Activated CD8-positive, alpha-beta memory T cell treated with anti-CD3 and anti-CD28 coated beads, Interleukin-2, amount 50 U/mL, for 48 hours (primary cell): ENCODE measurements at places on chromosomes 7 and 10.

- DNase-seq, result no peak
Measured at GRCh38 chr10:17410907-17411306, 43.5 kb downstream of the ST8SIA6 start.

DNA sequence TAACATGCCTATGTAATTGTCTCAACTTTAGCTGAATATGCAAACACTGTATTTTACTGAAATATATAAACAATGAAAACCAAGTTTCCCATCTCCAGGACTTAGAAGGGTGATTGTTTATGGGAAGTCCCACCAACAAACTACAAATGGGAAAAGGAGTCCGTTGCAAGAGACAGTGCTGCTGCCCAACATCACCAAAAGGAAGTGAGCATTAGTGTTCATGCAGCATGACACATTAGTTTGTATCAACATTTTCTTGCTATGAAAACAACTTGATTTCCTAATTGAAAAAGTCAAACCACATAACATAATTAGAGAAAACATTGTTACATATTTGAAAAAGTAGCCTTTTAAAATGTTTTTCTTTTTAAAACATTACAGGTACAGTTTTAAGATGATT, 138.5 kb downstream of the ZNF438 start:
- DNase-seq, result no peak

GRCh38 chr7:69435711-69436110, 162.6 kb upstream of the AUTS2 start:
- DNase-seq, result no peak

DNA sequence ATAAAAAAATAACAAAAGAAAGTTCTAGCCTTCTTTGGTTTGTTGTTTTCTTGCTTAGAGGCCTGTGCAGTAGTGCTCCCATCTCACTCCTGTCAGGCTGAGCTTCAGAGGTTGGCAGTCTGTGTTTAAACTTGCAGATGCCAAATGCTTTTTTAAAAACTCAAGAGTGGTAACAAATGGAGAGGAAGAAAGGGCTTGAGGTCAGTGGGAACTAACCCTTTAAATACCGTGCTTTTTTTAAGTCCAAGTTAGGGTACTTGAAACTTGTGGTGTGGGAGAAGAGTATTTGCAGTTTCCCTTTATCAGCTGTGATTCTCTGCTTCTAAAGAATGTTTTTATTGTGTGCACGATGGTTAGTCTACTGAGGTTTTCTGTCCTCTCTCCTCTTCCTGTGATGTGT, 29.4 kb downstream of the ZRANB1 start:
- no peak for DNase-seq

DNA sequence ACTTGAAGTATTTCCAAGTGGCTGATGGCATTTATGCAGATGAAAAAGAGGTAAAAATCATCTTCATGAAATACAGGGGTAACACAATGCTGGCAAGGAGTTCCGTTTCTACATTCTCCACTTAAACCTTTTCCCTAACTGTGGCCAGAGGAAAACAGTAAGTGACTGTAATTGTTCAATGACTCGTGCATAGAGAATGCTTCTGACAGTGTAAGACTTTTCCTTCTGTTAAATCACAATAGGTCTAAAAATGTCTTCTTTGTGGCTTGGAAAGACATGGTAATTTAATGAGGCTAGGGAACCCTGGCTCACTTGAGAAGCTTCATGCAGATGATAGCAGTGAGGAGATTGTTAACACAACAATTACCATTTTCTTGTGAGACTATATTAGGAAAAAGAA, 50.3 kb upstream of the RSU1 start:
- no peak for DNase-seq

DNA sequence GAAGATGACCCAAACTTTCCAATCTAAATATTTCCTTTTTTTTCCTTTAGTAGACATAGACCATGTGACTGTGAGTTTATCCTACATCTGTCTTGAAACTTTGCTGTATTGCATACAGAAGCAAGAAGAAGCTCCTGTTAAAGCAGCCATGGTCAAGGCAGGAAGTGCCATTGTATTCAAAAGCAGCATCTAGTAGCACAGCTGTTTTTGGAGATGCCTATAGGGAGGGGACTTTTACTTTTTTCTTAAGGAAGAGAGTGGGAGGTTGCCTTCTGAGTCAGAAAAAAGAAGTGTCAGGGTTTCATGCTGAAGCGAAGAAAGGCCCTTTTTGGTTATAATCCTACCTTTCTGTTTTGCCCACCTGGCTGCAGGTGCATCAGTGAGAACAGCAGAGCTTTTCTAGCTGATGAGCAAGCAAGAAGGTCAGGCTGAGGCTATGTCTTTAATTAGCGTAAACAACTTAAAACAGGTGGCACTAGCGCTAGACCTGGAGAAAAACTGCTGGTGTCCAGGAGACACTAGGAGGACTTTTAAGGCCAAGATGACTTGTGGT, 234.1 kb upstream of the AGK start:
- DNase-seq, result no peak

GRCh38 chr10:33434933-33435332, 100.5 kb upstream of the NRP1 start:
- DNase-seq, result no peak

GRCh38 chr7:128887169-128888038, 23.1 kb downstream of the KCP start:
- DNase-seq, result no peak

GRCh38 chr10:75187961-75188426, 22.6 kb upstream of the VDAC2 start:
- peak; percentile 61 for DNase-seq

DNA sequence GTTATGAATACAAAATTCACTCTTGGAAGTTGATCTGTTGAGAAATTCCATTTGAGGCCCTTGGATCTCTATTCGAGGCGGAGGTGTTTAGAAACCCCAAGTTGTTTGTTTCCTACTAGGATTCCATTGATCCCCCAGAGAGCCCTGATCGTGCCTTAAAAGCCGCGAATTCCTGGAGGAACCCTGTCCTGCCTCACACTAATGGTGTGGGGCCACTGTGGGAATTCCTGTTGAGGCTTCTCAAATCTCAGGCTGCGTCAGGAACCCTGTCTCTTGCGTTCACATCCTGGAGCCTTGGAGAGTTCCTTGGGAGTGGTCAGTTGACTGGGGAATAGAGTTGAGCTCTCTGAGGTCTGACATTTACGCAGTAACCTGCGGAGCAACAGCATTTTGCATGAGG, 1.2 kb downstream of the CFAP69 start:
- no peak for DNase-seq

- no peak for DNase-seq
Measured at GRCh38 chr10:102396730-102397151, 1.2 kb downstream of the NFKB2 start.

DNA sequence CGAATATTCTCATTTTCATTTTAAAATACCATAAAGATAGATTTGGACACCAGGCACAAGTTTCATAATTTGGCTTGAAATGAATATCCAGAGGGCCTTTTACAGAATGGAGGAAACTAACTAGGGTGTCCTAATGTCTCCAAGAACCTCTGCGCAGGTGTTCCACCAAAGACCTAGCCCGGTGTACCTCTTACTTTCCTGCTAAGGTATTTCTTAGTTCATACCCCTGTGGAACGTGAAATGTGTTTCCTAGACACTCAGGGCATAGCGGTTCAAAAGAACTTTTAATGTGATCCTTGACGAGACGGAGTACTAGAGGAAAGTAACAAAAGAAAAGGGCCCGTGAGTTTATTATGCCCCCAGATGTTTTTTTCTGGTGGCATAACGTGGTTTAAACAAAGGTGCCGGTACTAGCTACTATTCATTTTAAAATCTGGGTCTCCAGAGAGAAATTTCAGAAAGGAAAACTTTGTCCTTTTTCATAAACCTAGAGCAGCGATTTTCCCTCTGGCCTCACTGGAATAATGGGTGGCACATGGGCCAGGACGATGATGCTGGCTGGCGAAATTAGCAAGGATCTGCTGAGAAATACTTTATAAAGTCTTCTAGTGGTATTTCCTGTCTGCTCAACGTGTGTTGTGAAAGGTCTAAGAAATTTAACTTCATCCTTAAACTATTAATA, 1.4 kb downstream of the APBB1IP start:
- no peak for DNase-seq

DNA sequence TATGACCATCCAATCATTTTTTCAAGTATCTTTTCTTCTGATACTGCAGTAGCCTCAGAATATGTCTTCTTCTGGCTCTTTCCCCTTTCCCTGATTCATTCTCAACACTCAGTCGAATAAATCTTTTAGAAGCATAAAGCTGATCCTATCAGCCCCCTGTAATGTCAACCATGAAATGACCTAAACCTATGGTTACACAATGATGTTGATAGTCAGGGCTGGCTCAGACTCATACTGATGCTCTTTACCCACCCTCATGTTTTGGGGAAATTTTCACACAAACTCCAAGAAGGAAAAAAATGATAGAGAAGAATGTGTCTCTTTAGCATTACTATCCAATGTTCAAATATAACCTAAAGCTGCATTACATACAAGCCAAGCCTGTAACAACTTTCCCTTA, 76.0 kb downstream of the AASS start:
- DNase-seq, result no peak

GRCh38 chr10:34229917-34230316, 585.2 kb downstream of the PARD3 start:
- DNase-seq, result no peak

- DNase-seq, result no peak
Measured at GRCh38 chr7:65287023-65287422, 86.6 kb upstream of the ZNF92 start.

DNA sequence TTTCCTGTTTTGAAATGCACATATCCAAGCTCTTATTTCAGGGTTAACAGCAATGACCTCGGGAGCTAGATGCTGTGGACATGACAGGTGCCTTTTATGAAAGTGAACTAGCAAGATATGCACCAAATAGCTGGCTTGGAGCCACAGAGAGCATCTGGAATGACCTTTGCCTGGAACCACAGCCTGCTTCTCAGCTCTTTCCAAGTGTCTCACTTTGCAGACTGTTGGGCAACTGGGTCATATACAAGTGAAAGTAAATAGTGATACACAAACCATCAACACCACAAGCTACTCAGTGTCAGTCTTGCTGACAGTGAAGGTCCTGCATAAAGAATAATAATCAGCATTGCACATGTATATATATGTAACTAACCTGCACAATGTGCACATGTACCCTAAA, 183.5 kb downstream of the RNF133 start:
- DNase-seq, result no peak
